Testis (tissue), 5 donors: ENCODE measurements at places on chromosomes 2 and 18.

DNA sequence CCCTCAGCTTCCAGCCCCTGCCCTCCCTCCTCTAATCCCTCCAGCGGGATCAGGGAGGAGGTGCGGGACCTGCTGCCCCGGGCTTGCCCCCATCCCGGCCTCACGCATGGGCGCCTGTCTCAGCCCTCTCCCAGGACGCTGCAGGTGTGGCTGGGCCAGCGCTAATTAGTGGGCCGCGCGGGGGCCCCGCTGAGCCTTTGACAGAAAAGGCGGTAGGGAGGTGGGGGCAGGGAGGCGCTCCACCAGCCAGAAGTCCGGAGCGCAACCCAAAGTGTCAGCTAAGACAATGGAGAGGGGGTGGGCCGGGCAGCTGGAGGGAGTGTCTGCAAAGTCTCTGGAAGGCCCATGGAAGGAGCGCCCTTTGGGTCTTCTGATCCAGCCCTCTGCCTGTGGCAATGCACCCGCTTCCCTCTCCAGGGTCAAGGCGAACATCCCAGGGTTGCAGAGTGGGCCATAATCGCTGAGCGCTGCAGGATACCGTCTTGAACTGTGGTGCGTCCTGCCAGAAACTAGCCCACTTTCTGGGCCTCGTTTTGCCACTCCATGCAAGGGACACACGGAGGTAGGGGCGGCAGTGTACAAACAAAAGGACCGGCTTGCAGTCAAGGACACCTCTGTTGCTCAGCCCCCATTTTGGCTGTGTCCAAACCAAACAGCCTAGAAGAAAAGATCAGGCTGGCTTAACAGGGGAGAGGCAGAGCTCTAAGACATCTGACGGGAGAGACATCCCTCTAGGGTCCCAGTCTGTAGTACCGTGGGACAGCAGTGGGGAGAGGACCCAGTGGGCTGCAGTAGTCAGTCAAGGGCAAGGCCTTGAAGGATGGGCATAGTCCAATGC, 3.5 kb downstream of the ATP6V1B1 start:
- DNase-seq: no peak

DNA sequence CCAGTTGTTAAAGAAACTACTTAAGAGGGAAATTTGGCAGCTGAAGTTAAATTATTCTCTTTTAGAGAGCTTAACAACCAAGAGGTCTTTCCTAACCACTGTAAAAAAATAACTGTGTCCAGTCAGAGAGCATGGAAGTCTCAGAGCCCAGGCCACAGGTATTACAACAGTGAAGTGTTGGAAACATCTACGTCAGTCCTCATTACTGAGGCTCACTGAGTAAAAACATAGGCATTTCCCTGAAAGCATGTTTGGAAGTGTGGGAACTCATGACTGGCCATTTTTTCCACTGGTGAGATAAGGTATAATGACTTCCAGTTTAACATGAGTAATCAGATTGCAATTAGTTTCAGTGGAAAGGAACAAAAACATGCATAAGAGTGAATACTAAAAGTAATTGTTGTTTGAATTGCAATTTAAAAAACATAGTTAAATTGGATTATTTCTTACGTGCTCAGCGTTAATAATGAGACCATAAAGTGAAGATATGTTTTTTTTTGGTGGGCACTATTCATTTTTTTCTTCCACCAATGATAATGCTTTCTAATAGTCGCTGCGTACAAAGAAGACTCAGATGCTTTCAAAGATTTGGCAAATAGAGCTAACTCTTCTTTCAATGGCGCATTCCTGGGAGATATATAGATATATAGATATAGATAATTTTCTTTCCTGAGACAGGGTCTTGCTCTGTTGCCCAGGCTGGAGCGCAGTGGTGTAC, 60.8 kb downstream of the EFEMP1 start:
- DNase-seq: no peak

DNA sequence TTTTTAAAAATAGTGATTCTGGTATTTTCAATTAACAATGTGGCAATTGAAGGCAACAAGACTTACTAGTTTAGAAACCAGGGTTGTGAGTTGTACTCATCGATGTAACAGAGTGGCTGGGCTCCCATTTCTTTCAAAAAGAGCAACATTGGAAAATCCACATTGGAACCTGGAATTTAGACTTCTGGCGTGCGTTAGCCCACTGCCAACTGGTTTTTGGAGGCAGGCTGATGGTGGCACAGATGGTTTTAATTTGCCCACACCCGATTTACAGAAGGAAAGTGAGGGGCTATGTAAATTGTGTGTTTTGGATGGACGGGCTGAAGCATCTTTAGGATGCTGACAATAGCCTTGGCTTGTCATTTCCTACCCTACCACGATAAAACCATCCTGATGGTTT, 66.3 kb downstream of the TRPM8 start:
- DNase-seq: no peak

- no peak for DNase-seq
These were observed 98.2 kb upstream of the NPAS2 start for GRCh38 chr2:100721693-100722092.

DNA sequence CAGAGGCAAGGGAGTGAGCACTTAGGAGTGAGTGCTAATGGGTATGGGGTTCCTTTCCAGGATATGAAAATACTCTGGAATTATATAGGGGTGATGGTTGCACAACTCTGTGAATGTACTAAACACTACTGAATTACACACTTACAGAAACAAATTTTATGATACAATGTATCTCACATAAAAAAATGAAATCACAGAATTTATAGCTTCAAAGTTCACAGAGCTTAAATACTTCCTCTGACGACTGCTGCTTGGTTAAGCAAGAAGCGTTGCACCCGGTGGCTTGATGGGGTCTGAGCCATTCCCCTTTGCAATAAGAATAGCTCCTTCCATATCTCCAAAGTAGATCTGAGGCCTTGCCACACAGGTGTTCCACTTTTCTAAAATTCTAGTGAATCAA, 835.1 kb downstream of the TSN start:
- DNase-seq: no peak

DNA sequence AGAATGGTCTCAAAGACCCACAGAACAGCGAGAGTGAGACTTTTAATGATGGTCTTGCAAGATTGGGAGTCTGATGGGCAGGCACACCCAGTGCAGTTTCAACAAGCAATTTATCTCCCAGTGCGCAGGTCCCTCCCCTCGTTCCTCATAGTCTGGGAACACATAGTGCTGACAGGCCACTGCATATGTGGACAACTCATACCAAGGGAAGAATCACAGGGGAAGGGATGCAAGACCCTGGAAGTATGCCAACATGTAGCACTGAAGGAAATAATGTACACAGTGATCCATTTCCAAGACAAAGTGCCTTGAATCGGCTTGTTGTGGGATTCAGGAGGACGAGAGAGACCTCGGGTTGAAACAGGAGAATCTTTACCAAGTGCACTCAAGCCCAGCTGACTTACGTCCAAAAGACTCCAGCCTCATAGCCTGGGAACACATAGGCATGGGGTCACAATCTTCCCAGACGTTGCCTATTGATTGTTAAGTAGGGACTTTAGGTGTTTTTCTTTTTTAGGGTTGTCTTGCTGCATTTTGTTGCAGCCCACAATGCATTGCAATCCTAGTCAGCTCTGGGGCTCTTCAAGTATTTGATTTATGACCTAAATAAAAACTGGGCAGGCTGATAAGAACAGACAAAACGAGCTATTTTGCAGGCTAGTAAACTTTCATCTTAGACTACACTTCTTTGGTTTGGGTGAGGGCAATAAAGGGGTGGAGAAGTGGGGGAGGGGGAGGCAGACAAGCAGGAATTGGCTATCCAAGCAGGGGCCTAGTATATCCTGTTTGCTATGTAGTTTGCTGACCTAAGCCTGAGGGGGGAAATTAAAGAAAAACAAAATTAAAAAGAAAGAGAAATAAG, 24.7 kb upstream of the SERPINB5 start:
- DNase-seq: peak; percentile 79

DNA sequence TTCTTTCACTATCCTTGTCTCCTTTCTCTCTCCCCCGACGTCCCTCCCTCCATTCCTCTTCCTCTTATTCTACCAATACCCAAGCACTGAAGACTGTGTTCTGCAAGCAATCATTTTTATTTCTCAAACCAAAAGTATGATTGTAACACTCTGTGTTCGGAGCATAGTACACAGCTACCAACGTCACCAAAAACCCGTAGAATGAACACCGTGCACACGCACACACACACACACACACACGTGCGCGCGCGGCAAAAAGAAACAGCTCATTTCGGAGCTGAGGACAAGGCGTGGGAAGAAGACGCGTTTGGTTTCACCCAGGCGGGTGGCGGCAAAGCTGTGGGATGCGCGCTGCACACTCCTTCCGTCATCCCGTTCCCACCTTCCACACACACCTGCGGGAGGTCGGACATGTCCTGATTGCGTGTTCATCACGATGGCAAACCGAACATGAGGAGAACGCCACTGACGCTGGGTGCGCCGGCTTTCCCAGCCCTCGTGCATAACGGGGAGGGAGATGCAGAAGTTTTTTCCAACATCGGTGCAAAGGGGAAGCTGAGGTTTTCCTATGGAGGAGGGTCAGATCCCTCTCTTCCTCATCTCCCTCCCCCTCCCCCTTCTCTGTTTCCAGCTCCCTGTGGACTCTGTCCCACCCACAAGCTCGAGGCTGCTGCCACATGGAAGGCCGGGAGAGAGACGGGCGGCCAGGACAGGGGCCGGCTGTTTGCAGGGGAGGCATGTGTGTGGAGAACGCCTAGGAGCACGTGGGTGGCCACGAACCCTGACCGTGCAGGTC, 20.4 kb downstream of the MBP start:
- DNase-seq: no peak

- no peak for DNase-seq
These were observed 78.8 kb downstream of the ASAP2 start for GRCh38 chr2:9285385-9285920.

- DNase-seq: no peak
These were observed 90.8 kb downstream of the WDSUB1 start for GRCh38 chr2:159195697-159196096.

- no peak for DNase-seq
These were observed 98.9 kb downstream of the CYRIA start for GRCh38 chr2:16566701-16567100.

DNA sequence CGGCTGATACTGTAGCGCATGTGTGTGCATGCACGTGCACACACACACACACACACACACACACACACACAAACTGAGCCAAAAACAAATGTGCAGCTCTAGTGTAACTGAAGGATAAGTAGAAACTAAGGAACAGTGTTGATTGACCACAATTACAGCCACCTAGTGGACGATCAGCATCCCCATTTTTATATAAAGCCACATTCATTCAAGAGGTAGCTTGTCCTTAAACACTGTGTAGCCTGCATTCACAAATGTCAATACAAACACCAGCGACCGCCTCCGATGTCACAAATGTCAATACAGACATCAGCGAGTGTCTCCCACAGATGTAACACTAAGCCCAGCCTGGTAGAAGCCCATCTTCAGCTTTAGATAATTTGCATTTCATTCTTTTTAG, 167.4 kb downstream of the PTGR3 start:
- DNase-seq: no peak

GRCh38 chr18:13422541-13423147, 204.1 kb downstream of the LDLRAD4 start:
- no peak for DNase-seq

GRCh38 chr18:56162311-56163265, 475.8 kb downstream of the TXNL1 start:
- DNase-seq: no peak

DNA sequence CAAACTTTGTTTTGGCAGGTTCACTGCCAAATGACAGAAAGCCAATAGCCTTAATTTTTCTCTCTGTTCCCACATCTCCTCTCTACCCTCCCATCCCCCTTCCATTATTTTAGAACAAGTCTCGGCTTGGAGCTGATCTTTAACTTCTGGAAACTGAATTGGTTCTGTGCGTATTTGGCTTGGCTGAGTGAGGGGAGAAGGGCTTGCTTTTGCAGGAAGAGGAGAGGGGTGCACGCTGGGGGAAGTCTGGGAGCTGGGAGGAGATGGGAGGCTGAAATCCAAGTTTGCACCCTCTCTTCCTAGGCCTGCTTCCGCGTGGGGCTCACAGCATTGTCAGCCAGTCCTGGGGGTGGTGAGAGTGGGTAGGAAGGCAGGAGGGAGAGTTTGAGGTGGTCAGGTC, 176.1 kb upstream of the SPRED2 start:
- DNase-seq: no peak

GRCh38 chr18:50853863-50854271, 25.1 kb upstream of the ME2 start:
- peak; percentile 68 for DNase-seq

- DNase-seq: no peak
These were observed 57.3 kb upstream of the PSMD14 start for GRCh38 chr2:161250864-161251436.

- DNase-seq: no peak
These were observed 2.9 kb downstream of the MXD1 start for GRCh38 chr2:69917852-69918251.

DNA sequence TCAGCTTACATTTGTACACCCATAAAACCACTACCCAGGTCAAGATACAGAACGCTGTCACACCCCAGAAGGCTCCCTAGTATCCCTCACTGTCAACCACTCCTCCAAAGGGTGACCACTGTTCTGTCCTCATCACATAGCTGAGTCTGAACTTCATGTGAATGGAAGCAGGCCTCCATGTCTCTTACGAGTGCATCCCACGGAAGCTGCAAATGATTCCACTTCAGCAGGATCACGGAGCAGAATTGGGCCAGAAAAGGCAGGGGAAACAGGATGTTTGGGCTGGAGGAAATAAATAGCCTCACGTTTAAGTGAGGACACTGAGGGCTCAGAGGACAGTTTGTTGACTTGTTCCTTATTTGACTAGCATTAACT, 38.4 kb downstream of the LBH start:
- no peak for DNase-seq

DNA sequence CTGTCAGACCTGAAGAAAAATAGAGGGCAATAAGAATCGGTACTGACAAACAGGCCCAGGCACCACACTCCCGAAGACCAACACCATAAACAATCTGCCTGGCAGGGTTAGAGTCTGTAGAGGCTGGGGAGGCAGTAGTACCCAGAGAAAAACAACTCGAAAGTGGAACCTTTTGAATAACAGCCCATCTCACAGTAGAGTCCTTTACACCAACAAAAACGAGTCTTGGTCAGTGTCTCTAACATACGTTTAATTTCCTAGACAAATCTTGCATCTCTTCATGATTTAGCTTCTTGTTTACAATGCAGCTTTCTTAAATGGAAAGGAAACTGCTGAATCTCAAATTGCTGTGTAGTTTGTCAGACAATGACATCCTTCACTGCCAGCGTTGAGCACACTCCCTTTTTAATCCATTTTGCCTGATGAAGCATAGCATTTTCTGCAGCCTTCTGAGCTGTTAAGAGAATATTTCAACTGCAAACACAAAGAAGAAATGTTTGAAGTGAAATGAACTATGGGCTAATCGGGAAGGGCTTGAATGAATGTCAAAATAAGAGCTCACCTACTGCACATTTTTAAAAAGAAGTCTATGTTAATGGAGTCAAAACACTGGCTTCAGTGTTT, 73.1 kb upstream of the DSG1 start:
- DNase-seq: no peak

DNA sequence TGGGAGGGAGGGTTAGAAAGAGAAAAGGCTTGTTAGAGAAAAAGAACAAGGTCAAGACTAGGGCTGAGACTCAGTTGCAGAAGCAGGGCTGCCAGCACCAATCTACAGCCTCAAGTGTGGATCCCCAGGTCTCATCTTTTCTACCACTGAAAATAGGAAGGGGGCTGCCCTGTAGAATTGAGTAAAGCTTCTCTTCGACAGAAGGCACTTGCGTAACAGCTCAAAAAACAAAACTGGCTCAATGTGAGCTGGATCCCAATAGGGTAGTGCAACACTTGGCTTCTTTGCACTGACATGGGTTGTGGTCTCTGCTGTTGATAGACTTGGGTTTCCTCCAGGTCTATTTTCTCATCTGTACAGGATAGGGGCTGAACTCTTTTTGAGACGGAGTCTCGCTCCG, 1.8 kb upstream of the MPV17 start:
- DNase-seq: no peak

GRCh38 chr2:220174826-220175225, 547.4 kb downstream of the SLC4A3 start:
- no peak for DNase-seq
